ENCODE measurements at places on chromosomes 16 and 17.
A peak's percentile ranks its signal among the peaks of the same experiment; 100 is the strongest.

GRCh38 chr16:1117176-1117900 is 21.3 kb upstream of the C1QTNF8 start:
- DNase-seq = no peak

- DNase-seq = no peak
Measured at GRCh38 chr16:64654178-64654577, 467.7 kb downstream of the CDH11 start.

- DNase-seq = peak; percentile 92
Measured at GRCh38 chr16:56450986-56451752, at the start of the genes NUDT21 and OGFOD1. NUDT21 (minus strand) TSS chr16:56451332; CDS start chr16:56451202, 130 bp downstream. OGFOD1 (plus strand) TSS chr16:56451554; CDS start chr16:56451613, 59 bp downstream.

GRCh38 chr17:7929158-7930023 is at the start of gene KCNAB3:
KCNAB3 (minus strand) TSS chr17:7929856; CDS start chr17:7929435, 421 bp downstream.
- no peak for DNase-seq

- DNase-seq = no peak
Measured at GRCh38 chr17:59876107-59876506, 16.6 kb downstream of the TUBD1 start.
